HFFc6 (cell line): ENCODE measurements at places on chromosomes 12 and 14. TPM values are rescaled to one million over a fixed set of nuclear protein-coding genes. Genes with fewer than 3 reads are reported as not detected.

The GPR68 gene
- total RNA-seq: 0.34 and 0.86 TPM in 2 replicates

DNA sequence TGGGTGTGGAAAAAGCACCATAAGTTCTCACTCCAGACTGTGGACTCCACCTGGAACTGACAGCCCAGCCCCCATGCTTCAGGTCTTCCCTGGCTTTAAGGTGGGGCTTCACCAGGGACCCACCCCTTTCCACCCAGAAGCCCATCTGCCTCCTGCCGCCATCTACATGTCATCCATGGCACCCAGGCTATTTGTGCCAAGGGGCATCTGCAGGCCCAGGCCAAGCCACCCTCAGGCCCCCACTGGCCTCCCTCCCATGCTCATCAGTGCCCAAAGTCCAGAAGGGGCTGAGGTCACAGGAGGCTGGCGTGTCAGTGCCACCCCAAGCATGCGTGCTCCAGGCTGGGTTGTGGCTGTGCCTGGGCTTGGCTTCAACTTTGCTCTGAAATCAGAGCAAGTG is 212.2 kb upstream of the DIO3 start:
- H3K36me3 ChIP-seq: no peaks in the 10 kb centered on the region
- peaks cover 6% of the 10 kb centered on the region for H3K27me3 ChIP-seq
- no peak overlapping the region for H3K4me3 ChIP-seq
- DNase-seq: no peak

The TCTN2 gene
- 5.3 and 9.3 TPM in 2 replicates for total RNA-seq

The KLHDC1 gene
- 1.1 and 2.3 TPM in 2 replicates for total RNA-seq

The P2RX2 gene
- not detected in 3 replicates for total RNA-seq

The RASSF3 gene
- 17.6 to 19.9 TPM (median 18.8 TPM) in 3 replicates for total RNA-seq

GRCh38 chr12:1234073-1234472 is 243.1 kb downstream of the ERC1 start:
- no peak overlapping the region for H3K4me3 ChIP-seq
- peaks cover 10% of the 10 kb centered on the region for H3K36me3 ChIP-seq
- no peak for DNase-seq

DNA sequence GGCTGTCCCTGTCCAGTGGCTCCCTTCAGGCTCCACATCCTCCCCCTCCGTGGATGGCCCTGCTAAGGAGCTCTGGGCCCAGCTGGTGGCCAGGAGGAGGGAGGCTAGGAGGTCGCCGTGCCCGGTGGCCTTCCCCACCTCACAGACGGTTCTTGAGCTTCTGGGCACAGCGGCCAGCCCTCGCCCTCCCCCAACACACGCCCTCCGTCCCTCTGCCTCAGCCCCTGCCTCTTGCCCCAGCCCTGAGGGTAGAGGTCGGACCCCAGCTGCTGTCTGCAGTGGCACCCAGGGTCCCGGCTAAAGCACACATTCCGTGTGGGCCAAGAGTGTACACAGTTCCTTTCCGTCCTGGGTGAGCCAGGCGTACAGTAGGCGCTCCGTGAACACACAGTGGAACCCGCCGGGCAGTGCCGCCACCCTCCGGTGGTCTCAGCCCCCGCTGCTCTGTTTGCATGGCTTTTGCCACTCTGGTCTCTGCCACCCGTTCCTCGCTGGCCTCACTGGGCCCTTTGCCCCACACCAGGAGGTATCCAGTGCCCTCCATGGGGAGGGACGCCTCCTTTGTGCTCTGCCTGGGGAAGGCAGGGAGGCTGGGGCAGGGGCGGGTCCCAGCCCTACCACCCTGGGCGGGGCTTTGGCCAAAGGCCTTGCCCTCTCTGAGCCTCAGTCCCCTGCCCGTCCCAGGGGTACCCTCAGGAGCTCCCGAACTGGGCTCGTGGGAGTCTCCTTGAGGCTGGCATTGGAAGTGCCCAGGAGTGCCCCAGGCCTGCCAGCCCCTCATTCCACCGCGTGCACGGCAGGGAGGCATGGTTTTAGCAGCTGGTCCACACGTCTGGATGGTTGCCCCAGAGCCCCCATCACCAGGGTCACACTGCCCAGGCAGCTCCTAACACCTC is 13.0 kb downstream of the TRMT61A start:
- peak overlapping the region; percentile 98 for H3K27ac ChIP-seq
- peaks cover 18% of the 10 kb centered on the region for H3K4me1 ChIP-seq
- DNase-seq: no peak
- H3K36me3 ChIP-seq: no peaks in the 10 kb centered on the region

GRCh38 chr12:111034083-111034885 is 113.9 kb upstream of the MYL2 start:
- no peak for DNase-seq
- peaks cover 36% of the 10 kb centered on the region for H3K27me3 ChIP-seq
- no peaks in the 10 kb centered on the region for H3K36me3 ChIP-seq
- no peak within 1 kb of the TSS for H3K27ac ChIP-seq
- no peaks in the 10 kb centered on the region for H3K4me1 ChIP-seq
- H3K4me3 ChIP-seq: no peak within 1 kb of the TSS

GRCh38 chr14:82490397-82490796 is 956.7 kb upstream of the SEL1L start:
- no peaks in the 10 kb centered on the region for H3K27me3 ChIP-seq
- H3K36me3 ChIP-seq: no peaks in the 10 kb centered on the region
- DNase-seq: no peak
- no peak overlapping the region for H3K4me3 ChIP-seq
- H3K27ac ChIP-seq: no peak overlapping the region
